ENCODE measurements at places on chromosomes 5 and 9. TPM values are rescaled to one million over a fixed set of nuclear protein-coding genes. Genes with fewer than 3 reads are reported as not detected.

Gene NOXA1
- 1.4 TPM for total RNA-seq

Gene NNT
- 12.9 TPM for total RNA-seq

Gene RETREG1
- 3.0 TPM for total RNA-seq

Gene PCDHGA3
- 0.02 TPM for total RNA-seq

Gene SLC9A3
- total RNA-seq = 2.5 TPM
